Amniotic stem cell (primary cell): ENCODE measurements at places on chromosomes 3 and 15.

- no peak for DNase-seq
Observed at GRCh38 chr15:80685628-80686027, 9.5 kb upstream of the ABHD17C start.

GRCh38 chr3:100087198-100087597 is 27.1 kb downstream of the FILIP1L start:
- peak; percentile 27 for DNase-seq

DNA sequence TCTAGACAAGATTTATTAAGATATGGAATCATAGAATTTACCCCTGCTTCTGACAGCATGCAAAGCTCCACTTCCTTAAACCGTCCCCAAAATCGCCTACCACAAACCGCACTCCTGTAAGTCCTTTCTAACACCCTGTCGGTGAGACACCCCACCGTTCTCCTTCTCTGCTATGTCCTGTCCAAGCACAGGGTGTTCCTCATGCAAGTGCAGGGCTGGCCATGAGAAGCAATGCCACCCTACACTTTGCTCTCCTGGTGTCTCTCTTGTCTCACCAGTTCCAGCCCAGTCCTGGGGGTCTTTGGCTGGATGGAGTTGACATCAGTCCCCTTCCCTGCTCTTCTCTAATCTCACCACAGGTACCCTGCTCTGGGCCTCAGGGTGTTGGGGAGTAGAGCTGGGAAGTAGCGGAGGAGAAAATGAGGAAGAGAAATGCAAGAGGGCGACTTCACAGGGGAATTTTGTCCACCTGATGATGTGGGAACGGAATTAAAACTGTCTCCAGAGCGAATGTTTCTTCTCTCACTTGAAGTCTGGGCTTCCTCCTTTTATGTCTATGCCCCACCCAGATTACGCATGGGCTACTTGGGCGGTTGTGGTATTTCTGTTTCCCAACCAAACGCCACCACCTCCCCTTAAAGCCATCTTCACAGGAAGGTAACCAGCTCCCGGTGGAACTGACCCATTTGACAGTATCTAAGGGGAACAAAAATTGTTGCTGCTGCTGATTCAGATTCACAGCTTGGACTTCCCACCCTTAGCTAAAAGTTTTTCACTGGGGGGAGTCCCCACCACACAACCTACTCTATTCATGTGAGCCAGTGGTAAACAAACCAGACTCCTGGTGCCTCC is 49.9 kb downstream of the CASR start:
- no peak for DNase-seq

- no peak for DNase-seq
Observed at GRCh38 chr15:100242989-100243388, 98.8 kb downstream of the ADAMTS17 start.

DNA sequence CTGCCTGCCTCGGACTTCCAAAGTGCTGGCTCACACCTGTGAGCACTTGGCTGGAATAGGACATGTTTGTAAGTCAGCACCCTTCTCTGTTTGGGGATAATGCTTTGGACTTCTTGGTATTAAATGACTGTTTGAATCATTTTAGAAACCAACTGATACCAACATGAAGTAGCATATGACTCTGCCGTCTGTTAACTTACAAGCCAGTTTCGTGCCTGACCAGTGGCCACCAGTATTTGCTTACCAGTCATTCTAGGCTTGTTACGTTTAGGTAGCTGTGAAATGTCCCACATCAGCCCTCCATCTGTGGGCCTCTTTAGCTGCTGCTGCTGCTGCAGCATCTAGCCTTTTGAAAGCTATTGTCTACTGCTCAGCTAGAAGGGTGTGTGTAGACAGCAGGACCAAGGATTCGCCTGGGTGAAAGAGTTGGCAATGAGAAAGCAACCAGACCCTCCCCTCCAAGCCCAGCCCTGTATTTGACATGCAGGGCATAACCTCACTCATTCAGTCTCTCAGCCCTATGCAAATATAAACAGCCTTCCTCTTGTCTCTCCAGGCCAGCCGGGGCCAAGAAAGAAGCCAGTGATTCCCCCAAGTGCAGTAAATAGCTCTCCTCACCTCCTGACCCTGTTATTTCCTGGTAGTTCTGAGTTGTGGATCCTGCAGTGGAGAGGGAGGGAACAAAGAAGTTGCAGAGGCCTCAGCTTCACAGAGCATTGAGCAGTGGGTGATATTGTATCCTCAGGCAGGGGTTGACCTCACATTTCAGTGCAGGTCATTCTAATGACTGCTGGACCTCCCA is 51.0 kb downstream of the NKIRAS1 start:
- DNase-seq: no peak

DNA sequence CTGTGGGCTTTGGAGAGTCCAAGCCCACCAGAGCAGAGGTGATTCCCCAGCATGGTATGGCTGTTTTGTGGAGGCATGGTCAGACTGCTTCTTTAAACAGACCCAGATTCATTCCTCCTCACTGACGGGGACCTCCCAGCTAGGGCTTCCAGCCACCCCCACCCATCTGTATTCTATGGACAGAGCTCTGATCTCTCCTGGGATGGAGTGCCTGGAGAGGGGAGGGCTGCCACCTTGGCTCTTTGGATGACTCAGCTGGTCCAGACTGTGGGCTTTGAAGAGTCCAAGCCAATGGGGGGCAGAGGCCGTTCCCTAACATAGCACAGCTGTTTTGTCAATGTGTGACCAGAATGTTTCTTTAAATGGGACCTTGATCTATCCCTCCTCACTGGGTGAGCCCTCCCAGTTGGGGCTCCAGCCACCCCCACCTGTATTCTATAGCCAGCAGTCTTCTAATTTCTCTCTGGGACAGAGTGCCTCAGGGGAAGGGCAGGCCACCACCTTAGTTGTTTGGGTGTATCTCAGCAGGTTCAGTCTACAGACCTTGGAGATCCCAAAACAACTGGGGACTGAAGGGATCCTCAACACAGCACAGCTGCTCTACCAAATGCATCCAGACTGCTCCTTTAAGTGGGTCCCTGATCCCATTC is 122.0 kb upstream of the OSTN start:
- DNase-seq: no peak

DNA sequence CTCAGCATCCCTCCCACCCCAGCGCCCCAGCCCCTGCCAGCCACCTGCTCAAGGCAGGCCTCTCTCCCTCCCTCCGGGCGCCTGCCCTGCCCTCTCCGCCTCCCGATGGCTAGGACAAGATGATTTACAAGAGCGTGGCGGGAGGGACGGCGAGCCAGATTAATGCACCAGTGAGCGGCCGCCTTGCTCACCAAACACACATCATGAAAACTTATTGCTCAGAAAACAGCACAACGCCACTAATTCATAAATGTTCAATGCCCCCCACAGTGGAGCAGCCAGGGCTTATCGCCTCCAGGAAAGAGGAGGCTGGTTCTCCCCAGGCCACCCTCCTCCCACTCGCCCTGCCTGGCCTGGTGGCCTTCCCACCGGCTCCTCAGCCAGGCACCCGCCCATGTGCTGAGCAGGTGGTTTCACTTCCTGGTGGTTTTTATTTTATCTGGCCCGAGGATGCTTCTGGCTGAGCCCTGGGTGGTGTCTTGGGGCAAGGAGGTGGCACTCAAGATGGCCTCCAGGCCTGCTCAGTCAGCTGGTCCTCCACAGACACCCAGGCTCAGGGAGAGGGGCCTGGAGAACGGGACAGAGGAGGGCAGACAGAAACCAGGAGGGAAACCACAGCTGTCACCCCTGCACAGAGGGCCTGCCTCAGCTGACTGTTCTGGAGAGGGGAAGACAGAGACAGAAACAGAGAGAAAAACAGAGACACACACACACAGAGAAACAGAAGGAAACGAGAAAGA is 284.9 kb downstream of the UACA start:
- no peak for DNase-seq

- DNase-seq: no peak
Observed at GRCh38 chr3:195821403-195822130, 9.8 kb upstream of the MUC4 start.

DNA sequence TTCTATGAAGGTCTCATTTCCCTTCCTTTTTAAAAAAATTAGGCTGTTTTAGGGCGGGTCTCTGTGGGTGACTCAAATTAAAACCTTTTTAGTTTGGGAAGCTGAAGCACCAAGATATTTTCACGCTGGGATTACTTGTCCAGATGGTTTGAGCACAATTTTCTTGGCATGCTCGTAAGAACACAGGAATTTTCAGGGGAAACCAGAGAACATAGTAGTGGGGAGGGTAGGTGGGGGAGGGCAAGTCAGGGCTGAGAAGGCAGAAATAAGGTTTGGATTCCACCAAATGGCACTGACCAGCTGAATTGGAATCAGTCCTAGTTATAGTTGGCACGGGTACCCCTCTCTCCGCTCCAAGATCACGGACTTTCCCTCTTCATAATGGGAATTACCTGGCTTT is 97.3 kb upstream of the LRIG1 start:
- DNase-seq: peak; percentile 8

- no peak for DNase-seq
Observed at GRCh38 chr15:76313731-76314130, 2.5 kb upstream of the ETFA start.

- no peak for DNase-seq
Observed at GRCh38 chr3:68483041-68483440, 449.3 kb downstream of the TAFA4 start.

- no peak for DNase-seq
Observed at GRCh38 chr15:76258460-76258859, 52.8 kb downstream of the ETFA start.

DNA sequence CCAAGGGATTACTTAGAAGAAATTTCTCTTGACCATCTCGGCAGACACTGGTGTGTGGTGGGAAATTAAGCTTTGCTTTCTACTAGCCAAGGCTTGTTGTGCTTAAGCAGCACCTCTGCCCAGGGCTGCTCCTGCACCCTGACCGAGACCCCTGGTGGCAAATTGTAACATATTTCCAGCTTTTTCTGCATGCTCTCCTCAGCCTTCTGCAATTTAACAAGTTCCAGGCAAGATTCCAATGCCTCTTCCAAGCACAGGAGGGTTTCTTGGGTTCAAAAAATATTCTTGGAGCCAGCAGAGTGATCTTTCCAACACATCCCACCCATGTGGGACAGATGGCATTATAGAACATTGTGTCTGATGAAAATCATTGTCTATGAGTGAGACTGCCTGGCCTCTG is 210.5 kb downstream of the CLSTN2 start:
- DNase-seq: no peak

DNA sequence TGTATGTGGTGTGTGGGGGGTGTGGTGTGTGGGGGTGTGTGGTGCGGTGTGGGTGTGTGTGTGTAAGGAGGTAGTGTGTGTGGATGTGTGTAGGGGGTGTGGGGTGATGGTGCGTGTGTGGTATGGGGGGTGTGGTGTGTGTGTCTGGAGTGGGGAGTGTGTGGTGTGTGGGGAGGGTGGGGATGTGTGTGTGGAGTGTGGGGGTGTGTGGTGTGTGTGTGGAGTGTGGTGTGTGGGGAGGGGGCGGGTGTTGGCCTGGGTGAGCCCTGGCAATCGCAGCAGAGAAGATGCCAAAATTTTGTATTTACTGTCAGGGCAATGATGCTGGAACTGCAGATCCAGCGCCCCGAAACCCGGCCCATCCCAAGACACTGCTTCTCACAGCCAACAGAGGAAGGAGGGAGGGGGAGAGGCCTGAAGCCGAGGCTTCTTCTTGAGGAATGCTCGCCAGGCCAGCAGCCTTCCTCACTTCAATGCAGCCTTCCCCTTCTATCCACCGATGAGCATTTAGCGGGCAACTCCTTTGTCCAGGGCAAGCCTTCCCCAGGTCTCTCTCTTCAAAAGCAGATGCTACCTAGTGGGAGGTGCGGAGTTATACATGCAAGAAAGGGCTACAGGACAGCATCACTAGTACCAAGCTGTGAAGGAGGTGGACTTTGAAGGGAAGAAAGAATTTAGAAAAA is 11.9 kb upstream of the SRP14 start:
- no peak for DNase-seq

- no peak for DNase-seq
Observed at GRCh38 chr3:57978316-57978715, 29.9 kb upstream of the FLNB start.

GRCh38 chr15:101210466-101210865 is 41.4 kb downstream of the CHSY1 start:
- no peak for DNase-seq

DNA sequence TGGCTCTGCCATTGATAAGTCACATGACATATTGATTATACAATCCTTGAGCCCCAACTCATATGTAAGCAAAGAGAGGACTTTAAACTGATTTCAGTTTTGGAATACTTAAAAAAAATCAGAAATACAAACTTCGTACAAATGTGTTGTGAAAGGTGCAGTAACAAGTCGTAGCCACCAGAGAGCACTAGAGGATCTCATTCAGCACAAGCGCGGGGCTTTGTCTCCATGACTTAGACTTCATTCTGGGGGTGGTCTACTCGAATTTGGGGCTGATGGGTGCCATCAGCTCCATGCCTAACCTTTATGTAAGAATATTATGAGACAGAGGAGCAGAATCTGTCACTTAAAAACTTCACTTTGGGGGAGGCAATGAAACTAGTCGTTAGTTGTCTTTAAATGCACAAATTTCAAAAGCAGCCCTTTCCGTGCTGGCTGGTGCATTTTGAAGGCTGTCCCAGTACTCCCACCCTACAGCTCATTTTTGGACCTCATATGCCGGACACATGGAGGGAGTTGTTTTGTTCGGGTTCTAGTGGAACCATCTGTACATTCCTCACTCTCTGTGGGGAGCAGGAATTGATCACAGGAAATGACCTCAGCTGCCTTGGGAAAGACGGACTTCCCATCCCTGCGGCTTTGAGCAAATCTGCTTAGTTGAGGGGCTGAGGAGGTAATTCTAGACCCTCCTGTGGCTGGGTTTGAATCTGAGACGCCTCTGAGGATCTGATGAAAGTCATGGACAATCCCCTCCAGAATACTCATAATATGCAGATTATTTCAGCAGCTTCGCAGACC is 27.5 kb upstream of the MASP1 start:
- DNase-seq: peak; percentile 21

GRCh38 chr3:127391436-127392155 is 103.8 kb upstream of the PRR20G start:
- no peak for DNase-seq

DNA sequence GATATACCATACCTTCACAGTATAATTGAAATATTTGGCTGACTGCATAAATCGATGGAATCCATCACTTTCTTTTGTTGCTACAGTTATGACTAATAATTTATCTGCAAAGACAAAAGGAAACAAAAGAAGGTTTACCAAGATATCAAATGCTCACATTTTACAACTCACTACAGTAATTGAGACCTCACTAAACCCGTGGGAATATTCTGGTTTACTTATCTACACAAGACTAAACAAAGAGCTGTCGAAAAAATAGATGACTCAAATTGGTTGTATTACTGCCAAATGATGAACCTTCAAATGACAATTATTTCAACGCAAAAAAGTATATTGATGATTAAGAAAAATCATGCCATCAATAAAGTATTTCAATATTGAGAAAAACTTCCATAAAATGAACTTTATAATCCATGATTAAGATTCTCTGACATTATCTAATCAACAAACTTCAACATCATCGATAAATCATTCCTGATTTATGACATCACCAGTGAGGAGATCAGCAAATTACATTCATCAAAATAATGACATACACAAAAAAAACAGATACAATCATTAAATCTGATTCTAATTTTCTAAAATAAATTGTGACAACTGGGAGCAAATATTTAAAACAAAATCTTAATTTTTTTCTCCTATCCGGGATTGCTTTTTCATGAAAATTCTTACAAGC is 36.7 kb downstream of the PLOD2 start:
- no peak for DNase-seq
